ENCODE measurements at places on chromosomes 16 and 17.

DNA sequence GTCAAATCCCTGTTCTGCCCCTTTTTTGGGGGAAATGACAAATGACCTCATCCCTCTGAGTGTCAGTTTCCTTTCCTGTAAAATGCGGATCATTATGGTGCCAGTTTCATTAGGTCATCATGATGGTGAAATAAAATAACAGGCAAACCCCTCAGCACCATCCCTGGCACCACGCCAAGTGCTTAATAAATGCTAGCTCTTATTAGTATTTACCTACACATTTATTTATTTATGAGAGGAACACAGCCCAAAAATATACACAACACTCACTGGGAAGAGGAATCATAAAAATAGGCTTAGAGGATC lies 28.6 kb upstream of the GPRC5B start:
- DNase-seq = no peak

GRCh38 chr16:3797473-3797872 lies 80.1 kb upstream of the TRAP1 start:
- no peak for DNase-seq

DNA sequence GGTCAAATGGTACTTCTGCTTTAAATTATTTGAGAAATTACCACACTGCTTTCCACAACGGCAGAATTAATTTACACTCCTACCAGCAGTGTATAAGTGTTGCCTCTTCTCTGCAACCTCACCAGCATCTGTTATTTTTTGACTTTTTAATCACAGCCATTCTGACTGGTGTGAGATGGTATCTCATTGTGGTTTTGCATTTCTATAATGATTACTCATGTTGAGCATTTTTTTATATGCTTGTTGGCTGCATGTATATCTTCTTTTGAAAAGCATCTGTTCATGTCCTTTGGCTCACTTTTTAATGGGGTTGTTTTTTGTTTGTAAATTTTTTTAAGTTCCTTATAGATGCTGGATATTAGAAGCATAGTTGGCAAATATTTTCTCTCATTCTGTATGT lies 446.7 kb downstream of the PMP22 start:
- no peak for DNase-seq

GRCh38 chr17:50289991-50290702 lies 15.9 kb downstream of the TMEM92 start:
- no peak for DNase-seq

GRCh38 chr17:78272914-78273258 lies 41.5 kb downstream of the TMEM235 start:
- no peak for DNase-seq

DNA sequence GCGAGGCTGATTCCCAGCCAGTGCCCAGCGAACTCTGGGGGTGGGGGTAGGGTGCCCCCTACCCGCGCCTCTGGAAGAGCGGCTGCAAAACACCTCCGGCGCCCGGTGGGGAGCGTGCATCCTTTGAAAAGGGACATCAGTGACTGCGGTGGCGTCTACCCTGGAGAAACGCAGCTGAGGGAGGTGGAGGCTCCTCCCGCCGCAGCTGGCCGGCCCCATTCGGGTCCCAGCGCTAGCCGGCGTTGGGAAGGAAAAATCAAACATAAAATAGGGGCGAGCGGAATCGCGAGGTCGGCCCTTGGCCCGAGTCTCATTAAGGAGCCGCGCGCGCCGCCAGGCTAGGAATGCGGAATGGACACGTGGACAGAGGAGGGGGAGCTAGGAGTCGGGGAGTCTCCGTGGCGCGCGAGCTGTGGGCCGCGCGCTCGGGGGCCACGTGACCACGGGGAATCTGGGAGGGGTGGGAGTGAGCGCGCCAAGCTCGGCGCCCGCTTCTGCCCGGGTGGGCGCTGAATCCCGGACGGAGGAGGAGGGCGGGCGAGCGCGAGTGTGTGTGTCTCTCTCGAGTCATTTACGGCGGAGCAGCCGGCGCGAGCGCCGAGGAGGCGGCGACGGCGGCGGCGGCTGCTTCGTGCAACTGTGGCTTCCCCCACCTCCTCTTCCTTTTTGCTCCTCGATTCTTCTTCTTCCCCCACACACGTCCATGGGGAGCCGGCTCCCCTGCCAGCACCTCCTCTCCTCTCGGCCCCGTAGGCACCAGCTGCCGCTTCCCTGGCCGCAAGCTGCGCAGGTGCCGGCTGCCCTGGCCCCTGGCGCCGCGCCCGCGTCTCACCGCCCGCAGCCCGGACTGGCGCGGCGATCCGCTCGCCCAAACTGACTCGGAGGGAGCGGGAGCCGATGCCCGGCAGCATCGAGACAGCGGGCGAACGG lies at the start of gene TMEM132E:
Gene TMEM132E (plus strand): TSS at position 566 of the 930 bp plus-strand sequence. CDS start 1,495 bp downstream, outside the sequence.
- DNase-seq = no peak

DNA sequence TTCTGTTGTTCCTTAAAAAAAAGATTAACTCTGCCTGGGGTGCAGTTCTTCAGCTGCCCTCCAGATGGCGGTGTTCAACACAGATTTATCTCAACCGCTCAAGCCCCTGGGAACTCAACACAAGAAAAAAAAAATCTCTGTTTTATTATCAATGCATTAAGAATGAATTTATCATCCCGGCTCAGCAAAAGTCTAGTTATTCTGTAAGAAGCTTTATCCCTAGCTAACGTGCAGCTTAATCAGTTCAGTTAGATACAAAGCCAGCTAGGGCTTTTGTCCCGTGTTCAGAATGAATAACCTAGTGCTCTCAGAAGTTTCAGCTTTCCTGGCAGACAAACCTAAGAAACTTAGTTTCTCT lies 475.9 kb upstream of the CCL2 start:
- DNase-seq = no peak

DNA sequence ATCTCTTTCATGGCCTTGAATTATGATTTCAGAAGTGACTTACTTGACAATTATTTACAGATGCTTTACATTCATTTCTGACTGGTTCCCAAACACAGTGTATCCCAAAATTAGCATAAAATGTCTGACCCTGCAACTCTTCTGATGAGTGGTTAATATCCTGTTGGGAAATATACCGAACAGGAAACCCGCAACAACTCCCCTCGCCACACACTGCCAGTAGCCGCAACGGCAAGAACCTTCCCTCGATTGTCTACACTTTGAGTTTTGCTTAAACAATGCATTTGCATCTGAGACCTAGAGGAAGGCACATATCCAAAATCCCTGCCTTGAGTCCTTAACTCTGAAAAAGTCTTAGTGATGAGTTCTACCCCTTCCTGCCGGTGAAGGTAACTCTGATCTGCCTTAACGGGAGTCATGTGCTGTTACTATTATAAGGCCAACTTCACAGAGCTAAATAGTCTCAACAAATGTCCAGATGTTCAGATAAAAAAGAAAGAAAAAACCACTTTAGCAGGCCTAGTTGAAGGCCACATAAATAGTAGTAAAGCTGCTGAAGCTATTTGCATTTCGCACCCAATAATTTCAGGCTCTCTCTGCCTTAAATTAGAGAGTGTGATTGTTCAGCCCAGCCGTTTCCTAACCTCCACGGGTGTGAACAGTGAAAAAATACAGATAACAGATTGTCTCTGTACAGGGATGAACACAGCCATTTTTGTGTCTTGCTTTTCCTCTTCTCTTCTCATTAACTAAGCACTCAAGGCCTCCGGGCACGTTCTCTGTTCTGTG lies 321.1 kb downstream of the HS3ST3B1 start:
- no peak for DNase-seq

- DNase-seq = no peak
Observed at GRCh38 chr17:80471922-80472321, 4.5 kb downstream of the NPTX1 start.

GRCh38 chr16:79607587-79607986 lies 7.0 kb upstream of the MAF start:
- DNase-seq = no peak

DNA sequence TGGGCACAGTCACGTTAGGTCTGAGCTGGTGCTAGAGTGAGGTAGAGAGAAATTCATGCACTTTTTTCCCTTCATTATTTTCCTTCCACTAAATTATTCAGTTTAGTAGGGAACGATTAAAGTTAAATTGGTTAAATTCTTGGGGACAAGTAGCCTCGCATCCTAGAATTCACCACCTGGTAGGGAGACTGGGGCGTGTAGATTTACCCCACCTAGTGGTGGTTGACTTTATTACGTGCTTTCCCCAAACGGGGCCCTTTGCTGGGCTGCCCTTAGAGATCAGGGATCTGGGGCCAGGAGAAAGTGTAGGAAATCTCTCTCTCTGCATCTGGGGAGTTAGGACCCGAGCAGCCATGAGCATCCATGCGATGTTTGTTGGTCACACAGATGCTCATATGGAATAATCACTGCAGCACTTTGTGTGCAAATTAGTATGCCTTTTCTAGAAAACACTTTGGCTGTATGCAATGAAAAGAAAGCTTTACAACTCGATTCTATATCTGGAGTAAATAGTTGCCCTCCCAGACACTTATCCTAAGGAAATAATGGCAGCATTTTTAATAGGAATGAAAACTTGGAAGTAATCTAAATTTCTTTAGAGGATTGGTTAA lies 107.0 kb downstream of the PLCG2 start:
- DNase-seq = no peak

DNA sequence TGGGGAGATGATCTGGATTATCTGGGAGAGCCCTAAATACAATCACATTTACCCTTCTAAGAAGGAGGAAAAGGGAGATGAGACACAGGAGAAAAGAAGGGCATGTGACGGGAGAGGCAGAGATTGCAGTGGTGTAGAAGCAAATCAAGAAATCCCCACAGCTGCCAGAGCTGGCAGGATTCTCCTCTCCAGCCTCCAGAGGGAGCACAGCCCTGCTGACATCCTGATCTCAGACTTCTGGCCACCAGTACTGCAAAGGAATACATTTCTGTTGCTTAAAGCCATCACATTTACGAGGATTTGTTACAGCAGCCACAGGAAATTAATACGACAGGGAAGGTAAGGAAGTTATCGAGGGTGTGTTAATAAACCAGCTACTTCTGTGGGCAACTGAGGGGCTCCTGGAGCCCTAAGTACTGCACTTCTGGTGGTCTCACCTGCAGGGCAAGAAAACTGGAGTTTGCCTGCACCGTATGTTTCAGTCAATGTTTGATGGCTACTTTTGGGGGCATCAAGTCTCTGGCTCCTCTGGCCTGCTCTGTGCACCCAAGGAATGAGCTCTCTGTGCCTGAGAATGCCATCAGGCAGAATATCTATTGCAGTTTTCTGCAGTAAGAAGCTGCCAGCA lies 22.9 kb upstream of the CDH13 start:
- no peak for DNase-seq

DNA sequence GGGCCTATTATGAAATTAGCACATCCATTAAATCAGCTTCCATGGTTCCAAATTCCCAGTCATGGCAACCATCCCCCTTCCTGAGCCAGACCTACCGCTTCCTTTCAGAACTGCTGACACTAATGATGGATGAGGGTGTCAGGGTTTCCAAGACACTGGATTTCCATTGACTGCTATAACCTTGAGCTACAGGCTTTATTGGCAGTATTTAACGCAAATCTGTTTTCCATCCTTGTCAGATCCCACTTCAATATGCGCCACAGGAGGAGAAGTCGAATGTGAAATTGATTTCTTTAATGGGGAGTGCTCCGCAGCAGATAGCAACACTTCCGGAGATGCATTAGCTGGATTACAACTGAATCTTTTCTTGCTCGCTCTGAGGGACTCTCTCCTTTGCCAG lies 197.1 kb downstream of the HS3ST4 start:
- no peak for DNase-seq

DNA sequence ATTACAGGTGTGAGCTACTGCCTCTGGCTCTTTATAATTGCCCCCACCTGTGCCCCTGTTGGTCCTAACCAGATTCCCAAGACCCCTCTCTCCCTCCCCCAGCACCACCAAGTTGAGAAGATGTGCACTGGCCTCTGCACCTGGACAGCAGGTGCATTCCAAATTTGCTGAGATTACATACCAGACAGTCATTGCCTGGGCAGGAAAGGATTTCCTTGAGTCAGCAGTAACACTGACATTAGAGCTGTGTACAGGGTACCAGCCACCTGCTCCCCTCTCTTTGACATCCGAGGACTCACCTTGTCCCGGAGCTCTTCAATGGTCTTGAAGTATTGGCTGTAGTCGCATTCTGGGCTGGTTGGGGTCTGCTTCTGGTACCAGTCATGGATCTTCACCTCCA lies 659 bp downstream of the KRT15 start:
- DNase-seq = no peak

DNA sequence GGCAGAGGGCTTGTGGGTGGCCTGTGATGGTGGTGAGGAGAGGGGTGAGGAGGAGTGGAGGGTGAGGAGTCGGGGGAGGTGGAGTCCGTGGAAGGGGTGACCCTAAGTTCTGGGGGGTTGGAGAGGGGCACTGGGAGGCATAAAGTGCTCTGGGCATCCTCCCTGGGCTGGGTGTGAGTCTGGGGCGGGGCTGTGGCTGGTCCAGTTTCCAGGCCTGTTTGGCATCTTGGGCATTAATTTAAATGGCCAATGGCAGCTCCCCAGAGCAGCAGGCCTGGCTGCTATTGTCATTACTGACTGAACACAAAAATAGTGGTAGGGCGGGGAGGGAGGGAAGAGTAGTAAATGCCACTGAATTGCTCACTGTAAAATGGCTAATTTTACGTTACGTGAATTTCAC lies 7.7 kb upstream of the ARHGAP23 start:
- no peak for DNase-seq

DNA sequence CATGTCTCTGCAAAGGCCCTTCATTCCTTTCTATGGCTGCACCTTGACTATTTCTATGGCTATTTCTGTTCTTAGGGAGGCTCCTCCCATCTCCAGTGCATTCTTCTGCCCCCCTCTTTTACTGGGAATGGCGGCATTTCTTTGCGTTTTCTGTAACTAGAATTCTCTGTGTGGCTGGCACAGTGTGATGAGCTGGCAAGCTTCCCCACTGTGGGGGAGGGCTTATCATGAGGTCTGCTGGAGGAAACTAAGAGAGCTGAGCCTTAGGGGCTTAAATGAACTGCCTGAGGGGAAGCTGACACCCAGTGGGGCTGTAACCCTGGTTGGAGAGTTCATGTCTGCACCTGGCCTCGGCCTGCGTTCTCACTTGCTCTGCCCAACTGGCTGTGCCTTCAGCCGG lies 1.5 kb upstream of the CARD14 start:
- no peak for DNase-seq

DNA sequence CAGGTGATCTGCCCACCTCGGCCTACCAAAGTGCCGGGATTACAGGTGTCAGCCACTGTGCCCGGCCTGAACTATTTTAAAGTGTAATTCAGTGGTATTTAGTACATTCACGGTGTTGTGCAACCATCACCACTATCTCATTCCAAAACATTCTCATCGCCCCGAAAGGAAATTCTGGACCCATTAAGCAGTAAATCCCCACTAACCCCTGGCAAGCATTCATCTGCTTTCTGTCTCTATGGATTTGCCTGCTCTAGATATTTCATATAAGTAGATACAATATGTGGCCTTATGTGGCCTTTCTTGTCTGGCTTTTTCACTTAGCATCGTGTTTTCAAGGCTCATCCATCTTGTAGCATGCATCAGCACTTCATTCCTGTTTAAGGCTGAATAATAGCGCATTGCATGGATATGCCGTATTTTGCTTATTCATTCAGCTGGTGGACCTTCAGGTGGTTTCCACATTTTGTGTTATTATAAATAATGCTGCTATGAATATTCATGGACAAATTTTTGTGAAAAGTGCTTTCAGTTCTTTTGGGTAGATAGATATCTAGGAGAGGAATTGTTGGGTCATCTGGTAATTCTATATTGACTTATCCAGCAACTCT lies 8.4 kb upstream of the HERPUD1 start:
- no peak for DNase-seq

- no peak for DNase-seq
Observed at GRCh38 chr16:89064606-89065457, 28.8 kb upstream of the ACSF3 start.

GRCh38 chr16:75627851-75628250 lies 4.8 kb upstream of the ADAT1 start:
- DNase-seq = no peak

All from activated T-helper 9 cell treated with anti-CD3 and anti-CD28 coated beads, Interleukin-2, amount 50 U/mL, for 16 hours (primary cell).